Globus pallidus (tissue), 1 donor: ENCODE measurements at places on chromosomes 11 and 22.

GRCh38 chr11:30545507-30545906, 40.6 kb downstream of the MPPED2 start:
- DNase-seq: no peak

GRCh38 chr11:33722590-33723234, 13.5 kb downstream of the CD59 start:
- DNase-seq: no peak

- no peak for DNase-seq
Measured at GRCh38 chr11:68954836-68955606, 25.8 kb downstream of the MRGPRD start.

DNA sequence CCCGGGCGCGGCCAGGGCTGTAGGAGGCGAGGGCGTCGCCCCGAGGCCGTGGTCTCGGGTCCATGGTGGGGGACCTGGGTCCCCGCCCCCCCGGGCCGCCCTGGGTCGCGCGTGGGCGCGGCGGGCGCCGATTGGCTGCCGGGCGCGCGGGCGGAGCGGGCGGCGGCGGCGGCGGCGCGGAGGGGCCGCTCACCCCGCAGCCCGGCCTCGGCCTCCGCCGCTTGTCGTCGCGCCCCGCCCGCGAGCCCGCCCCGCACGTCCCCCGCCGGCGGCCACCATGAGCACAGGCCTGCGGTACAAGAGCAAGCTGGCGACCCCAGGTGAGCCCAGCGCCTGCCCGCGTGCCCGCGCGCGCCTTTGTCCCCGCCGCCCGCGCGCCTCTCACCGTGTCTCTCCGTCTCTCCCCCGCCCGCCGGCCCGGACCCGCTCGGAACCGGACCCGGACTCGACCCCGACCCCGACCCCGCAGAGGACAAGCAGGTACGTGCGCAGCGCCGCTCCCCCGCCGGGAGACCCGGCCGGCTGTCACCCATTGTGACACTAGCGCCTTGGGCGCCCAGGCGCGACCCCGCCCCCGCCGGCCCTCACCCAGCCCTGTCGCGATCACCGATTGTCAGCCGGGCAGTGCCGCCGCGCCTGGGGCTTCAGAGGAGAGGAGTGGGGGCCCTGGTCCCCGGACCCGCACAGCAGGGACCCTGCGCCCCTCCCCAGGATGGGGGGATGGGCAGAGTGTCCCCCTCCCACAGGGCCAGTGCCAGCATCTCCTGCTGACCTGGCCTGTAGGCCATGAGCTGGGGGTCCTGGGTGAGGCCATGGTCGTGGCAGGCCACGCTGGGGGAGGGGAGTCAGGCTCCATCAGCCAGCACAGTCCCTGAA, at the start of gene SEPTIN5:
TSS of gene SEPTIN5 (plus strand) at position 192 of the 876 bp plus-strand sequence. CDS start at position 278, 86 bp downstream.
- DNase-seq: no peak

DNA sequence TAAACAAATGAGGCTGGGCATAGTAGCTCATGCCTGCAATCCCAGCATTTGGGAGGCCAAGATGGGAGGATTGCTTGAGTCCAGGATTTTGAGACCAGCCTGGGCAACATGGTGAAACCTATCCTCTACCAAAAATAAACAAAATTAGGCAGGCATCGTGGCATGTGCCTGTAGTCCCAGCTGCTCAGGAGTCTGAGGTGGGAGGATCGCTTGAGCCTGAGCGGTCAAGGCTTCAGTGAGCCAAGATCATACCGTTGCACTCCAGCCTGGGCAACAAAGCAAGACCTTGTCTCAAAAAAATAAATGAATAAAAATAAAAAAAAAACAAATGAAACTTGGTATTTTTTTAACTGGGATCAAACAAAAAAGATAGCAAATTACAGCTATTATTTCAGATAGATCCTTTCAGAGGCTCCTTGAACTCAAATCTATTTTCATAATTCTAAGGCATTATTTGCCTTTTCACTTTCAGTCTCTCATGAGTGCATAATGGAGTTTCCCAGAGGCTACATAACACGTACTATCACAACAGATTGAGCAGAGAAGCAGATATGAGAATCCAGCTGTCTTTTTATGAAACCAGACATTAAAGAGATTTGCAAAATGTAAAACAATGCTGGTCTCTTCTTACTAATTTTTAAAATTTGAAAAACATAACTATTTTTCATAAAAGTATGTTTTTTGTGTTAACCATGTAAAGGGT, 23.1 kb downstream of the DDIAS start:
- DNase-seq: no peak

DNA sequence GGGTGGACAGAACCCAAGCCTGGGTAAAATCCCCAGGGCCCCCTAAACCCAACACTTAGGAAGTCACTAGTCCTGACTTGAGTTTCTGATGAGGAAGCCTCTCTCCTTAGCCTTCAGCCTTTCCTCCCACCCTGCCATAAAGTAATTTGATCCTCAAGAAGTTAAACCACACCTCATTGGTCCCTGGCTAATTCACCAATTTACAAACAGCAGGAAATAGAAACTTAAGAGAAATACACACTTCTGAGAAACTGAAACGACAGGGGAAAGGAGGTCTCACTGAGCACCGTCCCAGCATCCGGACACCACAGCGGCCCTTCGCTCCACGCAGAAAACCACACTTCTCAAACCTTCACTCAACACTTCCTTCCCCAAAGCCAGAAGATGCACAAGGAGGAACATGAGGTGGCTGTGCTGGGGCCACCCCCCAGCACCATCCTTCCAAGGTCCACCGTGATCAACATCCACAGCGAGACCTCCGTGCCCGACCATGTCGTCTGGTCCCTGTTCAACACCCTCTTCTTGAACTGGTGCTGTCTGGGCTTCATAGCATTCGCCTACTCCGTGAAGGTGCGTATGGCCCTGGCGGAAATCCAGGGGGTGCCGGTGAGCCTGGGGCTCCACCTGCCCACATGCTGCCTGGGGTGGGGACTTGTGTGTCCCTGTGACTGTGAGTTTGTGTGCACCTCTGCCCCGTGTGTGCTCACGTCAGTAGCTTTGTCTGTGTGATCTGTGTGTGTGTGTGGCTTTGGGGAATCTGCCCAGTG, at the start of gene IFITM1:
TSS of gene IFITM1 (plus strand) at position 254 of the 767 bp plus-strand sequence. CDS start at position 385, 131 bp downstream.
- no peak for DNase-seq

DNA sequence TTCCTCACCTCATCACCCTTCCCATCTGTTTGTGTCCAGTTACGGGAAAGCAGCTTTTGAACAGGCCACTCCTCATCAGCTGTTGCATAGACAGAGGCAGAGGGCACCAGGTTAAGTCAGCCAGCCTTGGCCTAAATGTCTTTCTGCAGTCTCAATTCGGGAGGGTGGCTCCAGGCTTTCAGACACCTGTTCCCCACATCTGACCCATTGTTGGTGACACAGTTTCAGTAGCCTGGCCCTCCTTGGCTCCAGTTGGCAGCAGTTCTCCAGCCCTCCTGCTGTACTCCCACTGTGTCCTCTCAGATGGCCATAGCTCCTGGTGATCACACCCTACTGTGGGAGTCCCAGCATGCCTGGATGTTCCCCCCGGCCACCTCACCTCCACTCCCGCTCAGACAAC, 70.8 kb upstream of the MYOD1 start:
- DNase-seq: no peak

DNA sequence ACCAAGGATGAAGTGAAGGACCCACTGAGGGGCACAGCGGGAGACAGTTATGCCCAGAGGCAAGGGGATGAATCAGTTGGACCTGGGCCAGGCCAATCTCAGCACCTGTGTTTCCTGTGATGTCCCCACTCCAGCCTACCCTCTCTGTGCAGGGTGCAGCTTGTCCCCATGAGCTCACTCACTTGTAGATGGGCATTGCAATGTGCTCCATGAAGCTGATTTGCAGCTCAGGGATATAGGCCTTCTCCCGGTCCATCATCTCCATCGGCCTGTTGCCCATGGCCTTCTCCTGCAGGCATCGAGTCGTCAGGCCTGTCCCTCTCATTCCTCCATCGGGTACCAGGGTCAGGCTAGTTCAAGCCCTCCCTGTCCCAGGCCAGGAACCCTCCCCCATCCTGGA, 96.2 kb downstream of the PDE2A start:
- no peak for DNase-seq
